ENCODE measurements at places on chromosomes 4 and X. TPM values are rescaled to one million over a fixed set of nuclear protein-coding genes. Genes with fewer than 3 reads are reported as not detected.

DNA sequence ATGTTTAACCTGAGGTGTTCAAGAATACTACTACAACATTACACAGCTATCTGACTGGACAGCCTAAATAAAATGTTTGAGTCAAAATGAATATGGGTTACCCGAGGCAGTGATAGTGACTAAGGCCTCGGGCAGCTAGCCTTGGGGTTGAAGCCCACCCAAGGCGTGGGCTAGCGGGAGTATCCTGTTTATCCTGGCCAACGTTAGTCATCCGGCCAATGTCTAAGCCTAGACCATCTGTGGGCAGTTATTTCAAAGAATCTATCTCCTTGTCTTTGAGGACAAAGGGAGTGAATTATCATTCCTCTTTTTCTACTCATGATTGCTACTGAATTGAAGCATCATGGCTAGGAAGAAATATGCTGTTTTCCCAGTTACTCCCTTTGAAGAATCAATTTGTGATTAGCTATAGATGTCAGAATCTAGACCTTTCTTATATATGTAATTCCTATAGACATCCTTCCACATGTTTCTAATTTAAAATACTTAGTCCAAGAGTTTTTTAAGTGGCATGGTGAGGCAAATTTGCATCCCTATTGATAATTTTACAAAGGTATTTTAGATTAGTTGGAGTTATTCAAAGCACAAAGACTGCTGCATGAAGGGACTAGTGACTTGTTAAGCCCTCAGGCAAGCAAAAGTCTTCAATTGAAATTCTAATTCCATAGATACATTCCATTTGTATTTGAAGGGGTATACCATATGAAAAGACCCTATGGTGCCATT is 6.0 kb upstream of the PDGFC start:
- no peak for DNase-seq

GRCh38 chr4:54218736-54219135 is 10.4 kb upstream of the PDGFRA start:
- no peak for DNase-seq

- no peak for DNase-seq
These were observed 6.3 kb upstream of the ADGRA3 start for GRCh38 chr4:22522206-22522605.

GRCh38 chr4:78528327-78528726 is 23.2 kb upstream of the ANXA3 start:
- no peak for DNase-seq

- DNase-seq, result no peak
These were observed 7.1 kb downstream of the RASSF6 start for GRCh38 chr4:73613130-73613529.

GRCh38 chr4:55444827-55445226 is 49.1 kb downstream of the TMEM165 start:
- no peak for DNase-seq

DNA sequence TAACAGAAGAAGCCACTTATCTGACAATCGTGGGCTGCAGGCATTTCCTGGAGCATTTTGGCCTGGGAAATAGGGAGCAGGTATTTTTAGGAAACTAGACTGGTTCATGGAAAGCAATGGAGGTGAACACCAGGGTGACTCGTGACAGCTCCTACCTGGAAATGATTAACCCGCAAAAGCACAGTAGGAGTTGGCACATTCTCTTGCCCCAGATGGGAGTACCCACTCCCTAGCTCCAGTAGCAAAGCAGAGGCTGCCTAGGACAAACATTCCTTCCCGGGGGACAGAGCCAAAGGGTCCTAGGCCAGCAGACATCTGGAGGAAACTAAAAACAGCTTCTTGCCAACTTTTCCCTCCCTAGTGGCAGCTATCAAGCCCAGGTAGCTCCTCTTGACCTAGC is 29.0 kb downstream of the RTL5 start:
- no peak for DNase-seq

GRCh38 chr4:89682808-89683207 is 154.2 kb downstream of the SNCA start:
- no peak for DNase-seq

DNA sequence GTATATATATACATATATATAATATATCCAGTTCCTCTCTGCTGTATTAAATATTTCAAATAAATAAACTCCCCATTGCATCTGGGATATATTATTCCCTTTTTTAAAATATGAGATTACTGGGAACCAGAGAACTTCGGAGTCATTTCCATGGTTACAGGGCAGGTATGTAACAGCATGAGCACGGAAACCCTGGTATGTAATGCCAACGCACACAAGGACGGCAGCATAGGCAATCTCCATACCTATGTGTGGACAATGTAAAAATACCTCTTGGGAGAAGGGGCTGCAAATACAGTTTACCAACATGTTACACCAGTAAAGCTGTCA is 62.8 kb downstream of the NUDT10 start:
- DNase-seq, result no peak

CDS1 gene
- polyA plus RNA-seq, result not detected

TAF1 gene
- polyA plus RNA-seq, result 3.0 TPM

SPIN2A gene
- polyA plus RNA-seq, result not detected

PABPC1L2A gene
- polyA plus RNA-seq, result not detected

SLITRK2 gene
- polyA plus RNA-seq, result not detected

All from immature natural killer cell (primary cell).